ENCODE measurements at places on chromosomes 6 and 20. TPM values are rescaled to one million over a fixed set of nuclear protein-coding genes. Genes with fewer than 3 reads are reported as not detected.

IL17A gene
- not detected for total RNA-seq

KIFC1 gene
- total RNA-seq, result 8.1 TPM

EGFL8 gene
- total RNA-seq, result 14.3 TPM

PARD6B gene
- total RNA-seq, result 2.2 TPM

PRR18 gene
- 0.70 TPM for total RNA-seq

PLA2G7 gene
- not detected for total RNA-seq

COL11A2 gene
- 10.0 TPM for total RNA-seq

GRCh38 chr6:41159415-41160082 lies 3.4 kb downstream of the TREM2 start:
- no peak overlapping the region for H3K27ac ChIP-seq
- H3K27me3 ChIP-seq, result peaks cover 31% of the 10 kb centered on the region
- no peak overlapping the region for H3K4me3 ChIP-seq
- peaks cover 2% of the 10 kb centered on the region for H3K36me3 ChIP-seq
- no peak for DNase-seq

- no peak overlapping the region for H3K4me3 ChIP-seq
- no peak overlapping the region for H3K27ac ChIP-seq
- DNase-seq, result no peak
- no peaks in the 10 kb centered on the region for H3K36me3 ChIP-seq
- peaks cover 8% of the 10 kb centered on the region for H3K27me3 ChIP-seq
- peaks cover 2% of the 10 kb centered on the region for H3K4me1 ChIP-seq
Measured at GRCh38 chr6:117974914-117975627, 68.0 kb downstream of the SLC35F1 start.

GRCh38 chr6:37088897-37089296 lies 81.1 kb upstream of the PIM1 start:
- no peak overlapping the region for H3K4me3 ChIP-seq
- H3K27me3 ChIP-seq, result no peaks in the 10 kb centered on the region
- H3K27ac ChIP-seq, result no peak overlapping the region
- no peak for DNase-seq
- H3K36me3 ChIP-seq, result peaks cover 1% of the 10 kb centered on the region

GRCh38 chr6:2244261-2245102 lies 923 bp downstream of the GMDS start:
- no peak for DNase-seq
- H3K36me3 ChIP-seq, result peaks cover 4% of the 10 kb centered on the region
- H3K27me3 ChIP-seq, result no peaks in the 10 kb centered on the region
- H3K27ac ChIP-seq, result peak overlapping the region; percentile 74
- peak overlapping the region; percentile 86 for H3K4me3 ChIP-seq

- peak overlapping the region; percentile 78 for H3K27ac ChIP-seq
- no peaks in the 10 kb centered on the region for H3K36me3 ChIP-seq
- H3K4me1 ChIP-seq, result peaks cover 44% of the 10 kb centered on the region
- no peak overlapping the region for H3K4me3 ChIP-seq
Measured at GRCh38 chr6:5192135-5192794, 68.5 kb downstream of the LYRM4 start.

DNA sequence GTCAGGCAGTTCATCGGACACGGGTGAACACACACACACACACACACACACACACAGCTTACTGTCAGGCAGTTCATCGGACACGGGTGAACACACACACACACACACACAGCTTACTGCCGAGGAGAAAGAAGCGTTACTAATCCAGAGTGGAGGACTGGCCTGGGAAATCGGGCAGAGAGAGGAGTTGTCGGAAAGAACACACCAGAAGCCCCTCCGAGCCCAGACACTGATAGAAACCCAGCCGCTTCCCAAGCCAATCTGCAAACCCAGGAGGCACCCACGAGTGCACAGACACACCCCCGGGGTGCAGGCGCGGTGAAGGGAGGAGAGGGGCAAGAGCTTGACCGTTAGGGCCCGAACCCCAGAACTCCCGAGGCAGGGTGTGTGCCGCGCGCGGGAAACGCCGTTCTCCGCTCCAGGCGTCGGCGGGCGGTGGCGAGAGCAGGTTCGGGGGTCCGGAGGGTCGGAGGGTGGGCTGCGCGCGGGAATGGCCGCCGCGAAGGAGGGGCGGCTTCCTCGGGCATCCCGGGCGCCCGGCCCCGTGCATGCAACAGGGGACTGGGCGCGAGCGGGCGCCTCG lies 636 bp downstream of the ELOVL2 start:
- H3K27me3 ChIP-seq, result no peaks in the 10 kb centered on the region
- H3K27ac ChIP-seq, result peak overlapping the region; percentile 18
- DNase-seq, result no peak
- H3K36me3 ChIP-seq, result no peaks in the 10 kb centered on the region

- peaks cover 16% of the 10 kb centered on the region for H3K4me1 ChIP-seq
- no peaks in the 10 kb centered on the region for H3K27me3 ChIP-seq
- no peak overlapping the region for H3K27ac ChIP-seq
- H3K4me3 ChIP-seq, result no peak overlapping the region
Measured at GRCh38 chr6:27861276-27861840, 50.8 kb downstream of the OR2B2 start.

GRCh38 chr20:41643504-41643938 lies 25.3 kb upstream of the CHD6 start:
- peaks cover 33% of the 10 kb centered on the region for H3K27me3 ChIP-seq
- no peak for DNase-seq

DNA sequence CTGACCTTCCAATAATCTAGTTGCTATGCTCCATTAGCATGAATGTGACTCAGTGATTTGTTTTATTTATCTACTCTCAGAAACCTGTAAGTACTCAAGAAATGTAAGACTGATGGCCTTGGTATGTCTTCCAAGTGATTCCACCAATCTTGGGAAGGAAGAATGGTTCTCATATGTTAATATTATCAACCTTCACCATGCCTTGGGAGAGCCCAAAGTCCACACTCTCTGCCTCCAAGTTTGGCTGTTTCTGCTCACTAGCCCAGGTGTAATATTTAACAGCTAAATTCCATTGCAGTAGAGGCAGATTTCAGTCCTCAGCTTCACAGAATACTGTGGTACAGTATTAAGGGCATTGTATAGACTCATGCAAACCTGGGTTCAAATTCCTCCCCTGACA lies 51.8 kb downstream of the CLIC5 start:
- peaks cover 29% of the 10 kb centered on the region for H3K4me1 ChIP-seq
- H3K36me3 ChIP-seq, result peaks cover 1% of the 10 kb centered on the region
- no peak overlapping the region for H3K4me3 ChIP-seq
- no peak for DNase-seq
- no peak overlapping the region for H3K27ac ChIP-seq
- no peaks in the 10 kb centered on the region for H3K27me3 ChIP-seq

DNA sequence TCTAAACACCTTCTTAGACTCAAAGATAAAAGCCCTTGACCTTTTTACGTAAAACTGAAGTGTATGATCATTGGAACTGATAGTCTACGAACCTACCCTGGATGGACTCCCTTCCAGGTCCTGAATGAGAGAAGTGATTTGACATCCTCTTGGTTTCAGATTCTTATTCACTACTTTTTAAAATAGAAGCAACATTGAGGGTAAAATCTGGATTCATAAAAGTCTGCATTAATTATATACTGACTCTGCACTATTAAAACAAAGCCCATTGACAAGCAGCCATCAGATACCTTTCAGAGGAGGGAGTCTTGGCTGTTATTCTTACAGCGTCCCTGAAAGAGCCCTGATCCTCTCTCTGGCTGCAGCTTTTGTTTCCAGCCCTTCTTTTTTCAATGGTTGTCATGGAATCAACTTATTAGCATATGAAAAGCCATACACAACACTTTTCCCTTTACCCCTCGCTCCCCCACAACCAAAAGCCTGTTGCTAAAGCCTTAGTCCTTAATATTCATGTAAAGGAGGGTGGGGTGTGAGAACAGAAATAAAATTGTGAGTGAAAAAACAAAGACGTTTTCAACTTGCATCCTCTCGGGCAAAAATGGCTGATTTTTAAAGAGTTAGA lies 270.0 kb upstream of the MARCKS start:
- no peak overlapping the region for H3K4me3 ChIP-seq
- no peak for DNase-seq
- H3K27ac ChIP-seq, result no peak overlapping the region
- H3K27me3 ChIP-seq, result no peaks in the 10 kb centered on the region

- H3K4me3 ChIP-seq, result no peak overlapping the region
- peaks cover 5% of the 10 kb centered on the region for H3K27me3 ChIP-seq
- DNase-seq, result no peak
- H3K4me1 ChIP-seq, result no peaks in the 10 kb centered on the region
- no peaks in the 10 kb centered on the region for H3K36me3 ChIP-seq
- H3K27ac ChIP-seq, result no peak overlapping the region
Measured at GRCh38 chr6:32459781-32460424, 20.2 kb downstream of the HLA-DRA start.

- peak overlapping the region; percentile 53 for H3K27ac ChIP-seq
- peaks cover 46% of the 10 kb centered on the region for H3K4me1 ChIP-seq
- no peak overlapping the region for H3K4me3 ChIP-seq
- H3K27me3 ChIP-seq, result no peaks in the 10 kb centered on the region
- H3K36me3 ChIP-seq, result no peaks in the 10 kb centered on the region
- no peak for DNase-seq
Measured at GRCh38 chr6:75023634-75024033, 182.2 kb downstream of the COL12A1 start.

GRCh38 chr6:40947876-40948526 lies 91.0 kb downstream of the UNC5CL start:
- no peak overlapping the region for H3K4me3 ChIP-seq
- no peak for DNase-seq
- H3K27me3 ChIP-seq, result peaks cover 2% of the 10 kb centered on the region
- peaks cover 41% of the 10 kb centered on the region for H3K4me1 ChIP-seq

GRCh38 chr6:26309731-26310142 lies 55.3 kb upstream of the BTN3A2 start:
- H3K36me3 ChIP-seq, result no peaks in the 10 kb centered on the region
- no peaks in the 10 kb centered on the region for H3K27me3 ChIP-seq
- peaks cover 44% of the 10 kb centered on the region for H3K4me1 ChIP-seq
- no peak for DNase-seq
- H3K27ac ChIP-seq, result peak overlapping the region; percentile 8

DNA sequence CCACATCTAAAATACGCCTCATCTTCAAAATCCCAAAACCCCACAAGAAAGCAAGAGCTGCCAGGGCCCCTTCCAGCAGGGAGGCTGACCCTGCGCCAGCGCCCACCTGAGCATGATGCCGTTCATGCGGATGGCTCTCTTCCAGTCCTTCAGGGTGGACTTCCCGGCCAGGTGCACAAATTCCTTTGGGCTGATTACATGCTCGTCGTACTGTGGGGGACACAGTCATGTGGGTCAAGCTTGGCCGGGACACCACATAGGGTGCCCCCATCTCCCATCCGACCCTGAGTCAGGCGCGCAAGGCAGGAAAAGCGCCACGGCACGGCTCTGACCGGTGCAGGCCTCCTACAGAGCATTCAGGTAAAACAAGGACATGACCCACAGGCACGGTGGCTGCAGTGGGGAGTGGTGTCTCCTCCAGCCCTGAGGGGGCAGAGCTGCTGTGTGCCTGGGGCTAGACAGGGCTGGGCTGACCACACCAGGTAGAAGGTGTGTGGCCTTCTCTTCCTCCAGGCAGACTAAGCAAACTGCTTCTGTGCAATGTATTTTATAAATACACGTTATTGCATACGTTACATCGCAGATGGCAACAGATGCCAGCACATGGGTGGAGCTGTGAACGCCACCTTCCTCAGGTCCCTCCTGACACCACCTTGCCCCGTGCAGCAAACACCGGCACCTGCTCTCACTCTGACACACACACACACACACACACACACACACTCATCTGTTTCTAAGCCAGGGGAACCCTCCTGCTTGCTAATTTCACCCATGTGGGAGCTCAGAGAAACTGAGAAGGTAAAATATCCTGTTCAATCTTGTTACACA lies 23.8 kb upstream of the HELZ2 start:
- H3K27ac ChIP-seq, result no peak overlapping the region
- H3K27me3 ChIP-seq, result no peaks in the 10 kb centered on the region
- peaks cover 17% of the 10 kb centered on the region for H3K36me3 ChIP-seq
- H3K4me3 ChIP-seq, result no peak overlapping the region
- DNase-seq, result peak; percentile 79

GRCh38 chr6:38695227-38695900 lies 7.6 kb downstream of the GLO1 start:
- no peak for DNase-seq
- peaks cover 8% of the 10 kb centered on the region for H3K36me3 ChIP-seq
- peaks cover 3% of the 10 kb centered on the region for H3K4me1 ChIP-seq
- no peak overlapping the region for H3K4me3 ChIP-seq
- H3K27me3 ChIP-seq, result no peaks in the 10 kb centered on the region

DNA sequence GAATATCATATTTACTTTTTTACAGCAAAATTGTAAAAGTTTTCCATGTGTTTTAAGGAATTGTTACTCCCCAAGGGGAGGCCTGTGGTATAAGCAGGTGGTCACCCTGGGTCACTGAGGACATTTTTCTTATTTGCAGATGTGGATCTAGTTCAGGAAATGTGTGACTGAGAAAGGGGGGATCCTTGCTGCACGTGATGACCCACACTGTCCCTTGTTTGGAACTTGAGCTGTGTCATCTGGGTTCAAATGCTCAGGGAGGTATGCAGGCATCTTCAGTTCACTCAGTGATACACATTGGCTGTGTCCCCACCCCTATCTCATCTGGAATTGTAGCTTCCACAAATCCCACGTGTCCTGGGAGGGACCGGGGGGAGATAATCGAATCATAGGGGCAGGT lies 431.9 kb upstream of the CDH4 start:
- no peak for DNase-seq
- H3K4me1 ChIP-seq, result no peaks in the 10 kb centered on the region
- H3K27ac ChIP-seq, result no peak overlapping the region
- H3K4me3 ChIP-seq, result no peak overlapping the region
- H3K27me3 ChIP-seq, result peaks cover 3% of the 10 kb centered on the region
